NCI-H2171 treated with DMSO at 0.1 percent for 48 hours (cell line): ENCODE measurements at places on chromosomes 6 and 20.
A peak's percentile ranks its signal among the peaks of the same experiment; 100 is the strongest.

DNA sequence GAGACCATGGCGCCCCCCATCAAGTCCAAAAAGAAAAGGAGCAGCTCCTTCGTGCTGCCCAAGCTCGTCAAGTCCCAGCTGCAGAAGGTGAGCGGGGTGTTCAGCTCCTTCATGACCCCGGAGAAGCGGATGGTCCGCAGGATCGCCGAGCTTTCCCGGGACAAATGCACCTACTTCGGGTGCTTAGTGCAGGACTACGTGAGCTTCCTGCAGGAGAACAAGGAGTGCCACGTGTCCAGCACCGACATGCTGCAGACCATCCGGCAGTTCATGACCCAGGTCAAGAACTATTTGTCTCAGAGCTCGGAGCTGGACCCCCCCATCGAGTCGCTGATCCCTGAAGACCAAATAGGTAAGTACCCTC is 41.7 kb upstream of the NAA20 start:
- no peak for DNase-seq

GRCh38 chr6:96299525-96299924 is 222.1 kb upstream of the UFL1 start:
- DNase-seq = peak; percentile 32

- no peak for DNase-seq
Measured at GRCh38 chr6:93779086-93779841, 359.9 kb upstream of the EPHA7 start.

GRCh38 chr6:1679031-1679687 is 69.4 kb downstream of the FOXC1 start:
- DNase-seq = peak; percentile 89

GRCh38 chr20:53723621-53724020 is 130.0 kb upstream of the ZNF217 start:
- DNase-seq = no peak

DNA sequence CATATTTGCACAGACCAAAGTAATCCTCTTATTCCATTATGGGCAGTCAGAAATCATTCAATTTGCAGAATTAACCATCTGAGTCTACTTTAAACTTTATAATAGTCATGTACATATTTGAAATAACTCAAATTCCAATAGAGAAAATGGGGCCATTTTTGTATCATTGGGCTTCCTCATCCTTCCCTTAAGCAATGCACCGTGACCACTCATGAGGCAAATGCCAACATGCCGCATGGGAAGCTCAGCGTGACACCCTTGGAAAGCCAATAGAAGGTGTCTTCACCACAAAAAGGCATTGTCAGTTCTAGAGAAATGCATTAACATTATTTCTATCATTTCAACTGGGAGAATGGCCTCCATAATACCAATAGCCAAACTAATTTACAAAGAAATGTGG is 38.5 kb downstream of the SIM1 start:
- DNase-seq = no peak

- DNase-seq = no peak
Measured at GRCh38 chr6:90467546-90467945, 119.3 kb downstream of the MAP3K7 start.

- DNase-seq = no peak
Measured at GRCh38 chr20:54002741-54003140, 67.7 kb downstream of the BCAS1 start.

DNA sequence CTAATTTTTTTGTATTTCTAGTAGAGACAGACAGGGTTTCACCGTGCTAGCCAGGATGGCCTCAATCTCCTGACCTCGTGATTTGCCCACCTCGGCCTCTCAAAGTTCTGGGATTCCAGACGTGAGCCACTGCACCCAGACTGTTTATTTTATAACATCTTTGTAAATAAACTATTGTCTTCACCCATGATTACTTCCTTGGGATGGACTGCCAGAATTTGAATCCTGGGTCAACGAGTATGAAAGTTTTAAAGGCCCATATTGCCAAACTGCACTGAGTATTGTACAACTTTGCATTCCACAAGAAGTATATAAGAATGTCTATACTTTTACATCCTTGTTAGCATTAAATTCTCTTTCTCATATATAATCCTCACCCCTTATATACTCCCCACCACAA is 38.6 kb downstream of the ZHX3 start:
- DNase-seq = no peak

GRCh38 chr6:33983721-33984465 is 162.0 kb downstream of the GRM4 start:
- DNase-seq = no peak

DNA sequence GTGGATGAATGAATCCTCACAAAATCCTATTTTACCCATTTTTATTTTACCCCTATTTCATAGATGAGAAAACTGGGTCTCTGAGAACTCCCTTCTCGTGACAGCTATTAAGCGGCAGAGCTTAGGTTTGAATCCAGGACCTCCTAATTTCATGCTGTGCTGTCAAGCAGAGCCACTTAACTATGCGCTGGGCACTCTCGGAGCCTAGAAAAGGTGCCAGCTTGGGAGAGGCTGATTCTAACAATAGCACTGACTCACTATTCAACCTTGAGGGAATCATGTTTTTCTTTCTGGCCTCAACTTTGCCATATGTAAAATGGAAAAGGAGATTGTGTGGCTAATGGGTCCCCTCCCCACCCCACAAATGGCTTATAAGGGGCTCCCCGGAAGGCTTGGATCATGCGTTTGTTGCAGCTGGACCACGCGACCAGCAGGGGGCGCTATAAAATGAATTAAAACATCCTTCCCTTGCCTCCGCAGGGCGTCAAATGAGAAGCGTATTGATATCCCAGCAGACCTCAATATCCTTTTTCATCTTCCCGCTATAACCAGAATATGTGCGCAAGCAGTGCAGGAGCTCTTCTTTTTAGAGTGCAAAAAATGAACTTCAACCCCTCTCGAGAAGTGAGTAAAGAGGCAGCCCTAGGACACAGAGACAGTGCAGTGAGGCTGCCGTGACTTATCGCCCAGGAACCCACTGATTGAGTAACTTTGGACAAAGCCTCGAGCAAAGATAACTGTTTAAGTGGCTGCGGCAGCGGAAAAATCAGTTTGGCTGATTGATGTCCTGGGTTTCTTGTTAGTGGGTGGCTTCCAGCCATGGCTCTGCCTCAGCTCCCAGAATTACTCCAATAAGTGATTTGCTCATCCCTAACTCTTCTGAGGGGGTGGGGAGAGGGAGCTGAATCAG is 12.8 kb upstream of the PDYN start:
- peak; percentile 28 for DNase-seq

DNA sequence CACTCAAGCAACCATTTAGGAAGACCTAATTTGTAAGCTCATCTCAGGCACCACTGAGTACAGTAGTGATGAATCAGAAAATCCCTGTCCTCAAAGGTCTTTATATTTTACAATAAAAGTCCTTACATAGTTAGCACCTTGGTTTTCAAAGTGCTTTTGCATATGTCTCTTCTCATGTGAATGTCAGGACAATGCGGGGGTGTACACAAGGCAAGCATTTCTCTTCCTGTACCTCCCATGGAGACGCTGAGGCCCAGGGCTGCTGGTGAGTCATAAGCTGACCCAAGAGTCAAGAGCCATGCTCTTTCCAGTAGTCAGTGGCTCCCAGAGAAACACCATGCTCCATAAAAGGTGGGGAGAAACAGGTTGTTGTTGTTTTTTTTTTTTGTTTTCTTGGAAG is 174.0 kb downstream of the GJA10 start:
- no peak for DNase-seq

GRCh38 chr6:12976366-12976765 is 259.8 kb downstream of the PHACTR1 start:
- DNase-seq = no peak

GRCh38 chr20:87401-87800 is at the start of gene DEFB125:
TSS of gene DEFB125 (plus strand) at chr20:87672. CDS start at chr20:87710, 38 bp downstream.
- no peak for DNase-seq

DNA sequence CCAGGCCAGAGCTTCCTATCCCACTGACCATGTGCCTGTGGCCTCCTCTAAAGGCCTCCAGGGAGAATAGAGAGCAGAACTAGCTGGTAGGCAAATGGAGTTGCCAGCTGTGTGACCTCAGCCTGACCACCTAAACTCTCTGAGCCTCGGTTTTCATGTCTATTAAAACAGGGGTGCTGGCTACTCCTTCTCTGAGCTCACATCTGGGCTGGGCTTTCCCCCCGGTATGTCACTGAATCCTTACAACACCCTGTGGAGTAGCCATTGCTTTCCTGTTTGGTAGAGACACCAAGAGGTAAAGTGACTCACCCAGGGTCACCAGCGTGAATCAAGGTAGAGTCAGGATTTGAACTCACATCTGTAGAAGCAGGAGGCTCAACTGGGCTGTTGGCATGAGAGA is 132.1 kb downstream of the JPH2 start:
- no peak for DNase-seq

DNA sequence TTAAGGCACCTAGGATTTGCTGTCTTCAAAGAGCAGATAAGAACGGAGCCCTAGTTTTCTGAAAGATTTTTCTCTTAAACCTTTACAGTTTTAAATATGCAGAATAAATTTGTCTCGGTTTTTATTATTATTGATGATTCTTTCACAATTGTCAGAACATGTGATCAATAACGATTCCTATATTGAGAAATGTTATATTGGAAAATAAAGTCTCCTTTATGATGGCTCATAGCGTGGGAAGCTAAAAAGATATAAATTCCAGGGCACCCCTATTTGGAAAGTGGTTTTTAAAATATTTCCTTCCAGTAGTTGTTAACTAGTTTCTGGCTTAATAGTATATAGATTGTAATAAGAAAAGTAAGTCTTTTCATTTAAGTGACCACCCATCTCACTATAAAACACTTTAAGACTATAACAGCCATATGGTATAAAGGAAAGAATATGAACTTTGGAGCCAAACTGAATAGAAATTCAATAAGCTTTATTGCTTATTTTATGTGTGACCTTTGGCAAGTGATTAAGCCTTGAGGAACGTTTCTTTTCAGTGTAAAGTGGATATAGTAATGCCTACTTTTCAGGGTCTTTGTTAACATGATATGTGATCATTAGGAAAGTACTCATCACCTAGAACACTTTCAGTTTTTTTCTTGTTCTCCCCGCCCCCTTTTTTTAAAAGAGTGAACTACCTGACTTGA is 369.6 kb downstream of the LAMA2 start:
- no peak for DNase-seq
